ENCODE measurements at places on chromosomes 2 and 18.

DNA sequence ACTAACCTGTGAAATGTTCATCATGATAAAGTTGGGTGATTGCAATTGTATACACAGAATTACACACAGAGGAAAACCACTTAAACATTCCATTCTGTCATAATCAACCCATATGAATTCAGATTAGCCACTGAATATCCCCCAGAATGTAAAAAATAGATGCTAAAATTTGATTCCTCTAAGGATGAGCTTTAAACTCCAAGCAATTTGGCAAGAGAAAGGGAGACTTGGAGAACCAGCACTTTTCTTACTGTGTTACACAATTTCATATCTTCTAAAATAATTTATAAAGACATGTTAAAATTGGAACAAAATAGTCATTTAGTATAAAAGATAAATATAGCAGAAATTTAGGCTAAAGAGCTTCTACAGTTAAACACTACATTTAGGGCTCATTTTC is 146.3 kb upstream of the LMAN1 start:
- no peak for DNase-seq

DNA sequence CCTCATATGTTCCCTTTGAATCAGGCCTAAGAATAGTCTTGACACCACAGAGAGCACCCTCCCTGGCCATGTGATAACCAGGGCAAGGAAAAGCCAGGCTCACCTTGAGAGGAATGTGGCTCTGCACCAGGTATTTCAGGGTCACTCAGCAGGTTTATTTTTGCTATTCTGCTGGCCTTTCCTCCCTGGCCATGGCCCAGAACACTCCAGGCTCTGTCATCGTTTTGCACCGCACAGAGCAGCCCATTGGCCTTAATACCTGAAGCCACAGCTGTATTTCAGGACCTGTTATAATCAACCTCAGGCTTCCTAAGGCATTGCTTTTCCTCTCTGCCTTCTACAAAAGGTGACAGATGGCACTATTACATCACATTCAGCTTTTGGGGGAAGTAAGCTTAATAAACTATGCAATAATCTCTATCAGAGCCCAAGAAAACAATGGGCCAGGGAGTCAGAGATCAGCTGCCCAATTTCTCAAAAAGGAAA is 668.3 kb downstream of the IRS1 start:
- DNase-seq: no peak

- peak; percentile 85 for DNase-seq
These were observed 24.0 kb upstream of the CREB1 start for GRCh38 chr2:207505728-207506127.

DNA sequence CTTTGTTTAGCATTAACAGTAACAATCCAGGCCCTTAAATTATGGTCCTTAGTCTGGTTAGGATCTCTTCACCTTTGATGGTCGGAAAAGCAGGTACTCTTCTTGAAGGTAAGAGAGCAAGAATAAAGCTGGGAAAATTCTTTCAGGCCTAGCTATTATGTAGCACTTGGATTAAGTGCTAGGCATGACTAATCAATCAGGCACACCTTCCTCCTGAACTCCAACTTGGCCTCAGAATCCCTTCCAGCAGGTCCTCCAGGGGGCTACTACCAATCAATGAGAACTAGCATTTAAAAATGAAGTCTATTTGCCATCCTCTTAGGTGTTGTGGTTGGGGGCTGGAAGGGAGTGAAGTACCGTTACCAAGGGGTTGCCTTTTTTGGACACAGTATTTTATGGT is 3.7 kb downstream of the SMYD1 start:
- no peak for DNase-seq

GRCh38 chr2:203916756-203917155 is 19.8 kb upstream of the ICOS start:
- DNase-seq: no peak

DNA sequence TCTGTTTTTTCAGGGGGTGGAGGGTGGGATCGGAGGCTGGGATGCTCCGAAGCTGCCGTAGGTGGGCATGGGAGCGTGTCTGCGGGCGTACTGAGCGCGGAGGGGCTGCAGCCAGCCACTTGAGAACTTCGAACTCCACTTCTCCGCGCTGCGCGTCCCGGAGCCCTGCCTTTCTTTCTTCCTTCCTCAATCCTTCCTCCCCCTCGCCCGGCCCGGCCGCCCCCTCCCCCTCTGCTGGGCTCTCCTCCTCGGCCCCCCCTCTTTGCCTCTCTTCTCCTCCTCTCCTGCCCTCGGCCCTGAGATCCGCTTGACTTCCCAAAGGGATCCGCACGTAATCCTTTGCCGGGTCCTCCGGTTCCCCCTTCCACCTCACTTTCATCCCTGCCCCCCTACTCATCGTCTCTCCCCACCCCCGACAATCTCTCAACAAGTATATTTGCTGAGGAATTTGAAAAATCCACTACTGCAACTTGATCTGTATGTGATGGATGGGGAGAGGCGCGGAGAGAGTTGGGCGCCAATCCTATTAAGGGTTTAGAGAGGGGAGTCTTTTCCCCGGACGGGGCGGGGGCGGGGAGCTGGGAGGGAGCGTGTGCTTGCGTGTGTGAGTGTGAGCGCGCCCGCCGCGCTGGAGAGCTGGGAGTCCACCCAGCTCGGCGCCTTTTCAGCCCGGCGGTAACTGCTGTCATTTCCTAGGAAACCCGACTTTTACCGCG is 1.1 kb downstream of the GLI2 start:
- DNase-seq: no peak

GRCh38 chr18:58992301-58993231 is 127.9 kb downstream of the ZNF532 start:
- no peak for DNase-seq

- no peak for DNase-seq
These were observed 206.1 kb upstream of the CDH7 start for GRCh38 chr18:65544701-65545100.

GRCh38 chr18:13269013-13269280 is 50.4 kb downstream of the LDLRAD4 start:
- no peak for DNase-seq

DNA sequence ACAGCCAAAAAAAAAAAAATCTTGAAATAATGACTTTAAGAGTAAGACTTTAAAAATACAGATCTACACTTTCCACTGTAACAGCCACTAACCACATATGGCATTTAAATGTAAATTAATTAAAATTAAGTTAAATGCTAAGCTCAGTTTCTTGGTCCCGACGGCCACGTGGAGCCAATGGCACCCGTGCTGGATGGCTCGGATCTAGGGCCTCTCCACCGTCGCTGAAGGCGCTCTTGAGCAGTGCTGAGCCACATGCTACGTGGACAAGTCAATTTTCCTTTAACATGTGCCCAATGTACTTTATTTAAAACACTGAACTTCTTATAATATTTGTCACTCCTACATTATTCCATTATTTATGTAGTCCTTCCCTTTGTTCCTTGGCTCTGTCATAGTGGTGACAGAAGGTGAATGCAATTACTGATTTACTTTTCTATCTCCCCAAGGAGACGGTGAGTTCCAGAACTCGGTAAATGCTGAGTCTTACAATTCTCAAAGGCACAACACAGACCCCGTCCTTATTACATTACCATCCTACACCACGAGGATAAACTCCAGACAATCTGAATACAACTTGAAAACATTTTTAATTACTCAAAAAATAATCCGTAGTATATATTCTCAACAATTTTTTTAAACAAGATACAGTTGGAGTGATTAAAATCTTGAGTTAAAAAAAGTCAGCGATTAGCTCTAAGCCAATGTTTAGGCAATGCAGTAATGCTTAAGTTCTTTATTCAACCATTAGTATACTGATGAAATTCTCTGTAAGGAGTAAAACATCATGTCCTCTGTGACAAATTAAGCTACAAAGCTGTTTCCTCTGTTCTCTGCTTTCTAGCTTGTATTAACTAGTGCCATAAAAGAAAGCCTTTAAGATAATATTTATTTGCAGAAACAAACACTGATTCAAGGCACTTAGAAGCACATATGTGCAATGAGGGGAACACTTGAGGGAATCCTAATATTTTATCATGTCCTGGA is 95.1 kb downstream of the AFF3 start:
- no peak for DNase-seq

GRCh38 chr2:14628901-14629300 is 3.6 kb upstream of the LRATD1 start:
- no peak for DNase-seq

GRCh38 chr2:240192661-240193060 is 52.2 kb upstream of the OTOS start:
- DNase-seq: no peak

DNA sequence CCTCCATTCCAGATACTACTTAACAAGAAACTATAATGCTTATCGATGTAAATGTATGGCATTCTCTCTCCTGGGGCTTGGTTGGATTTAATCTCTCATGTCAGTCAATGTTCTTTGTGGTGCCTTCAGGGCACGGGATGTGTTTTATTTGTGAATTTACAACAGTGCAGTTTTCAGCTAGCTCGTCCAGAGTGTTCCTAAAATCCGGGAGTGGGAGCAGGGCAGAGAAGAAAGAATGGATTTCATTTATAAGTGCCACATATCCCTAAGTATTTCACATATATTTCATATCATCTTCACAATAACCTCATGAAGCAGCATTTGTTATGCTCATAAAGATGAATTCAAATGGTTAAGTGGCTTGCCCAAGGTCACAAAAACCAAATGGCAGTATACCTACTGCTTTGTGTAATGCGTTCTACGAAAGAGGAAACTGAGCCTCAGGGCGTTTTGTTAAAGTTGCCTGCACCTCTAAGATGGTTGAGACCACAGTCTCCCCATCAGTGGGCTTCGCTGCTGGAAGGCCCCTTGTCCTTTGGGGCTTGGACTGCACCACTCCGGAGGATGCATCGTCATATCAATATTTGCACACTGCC is 134.7 kb upstream of the MGAT5 start:
- no peak for DNase-seq
